Panc1 (cell line): ENCODE measurements at places on chromosomes 5 and 9. TPM values are rescaled to one million over a fixed set of nuclear protein-coding genes. Genes with fewer than 3 reads are reported as not detected.

DNA sequence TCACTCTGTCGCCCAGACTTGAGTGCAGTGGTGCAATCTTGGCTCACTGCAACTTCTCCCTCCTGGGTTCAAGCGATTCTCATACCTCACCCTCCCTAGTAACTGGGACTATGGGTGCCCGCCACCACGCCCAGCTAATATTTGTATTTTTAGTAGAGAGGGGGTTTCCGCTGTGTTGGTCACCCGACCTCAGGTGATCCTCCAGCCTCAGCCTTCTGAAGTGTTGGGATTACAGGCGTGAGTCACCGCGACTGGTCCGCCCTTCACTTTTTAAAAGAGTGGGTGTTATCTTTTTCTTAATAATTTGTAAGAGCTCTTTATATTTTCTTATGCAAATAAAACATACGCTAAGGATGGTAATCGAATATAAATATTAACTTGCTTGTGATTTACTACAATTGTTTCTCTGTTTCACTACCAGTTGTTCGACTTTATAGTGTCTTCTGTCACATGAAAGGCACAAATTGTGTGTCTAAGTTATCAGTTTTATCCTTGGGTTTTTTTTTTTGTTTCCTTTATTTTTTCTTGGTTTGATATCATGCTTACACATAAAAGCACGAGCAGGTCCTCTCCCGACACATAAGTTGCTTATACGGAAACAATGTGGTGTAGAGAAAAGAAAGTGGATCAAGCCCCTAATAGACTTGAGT lies 1.9 kb upstream of the GPBP1 start:
- DNase-seq = no peak

- no peak for DNase-seq
These were observed 14.4 kb downstream of the FREM1 start for GRCh38 chr9:14895806-14896205.

DNA sequence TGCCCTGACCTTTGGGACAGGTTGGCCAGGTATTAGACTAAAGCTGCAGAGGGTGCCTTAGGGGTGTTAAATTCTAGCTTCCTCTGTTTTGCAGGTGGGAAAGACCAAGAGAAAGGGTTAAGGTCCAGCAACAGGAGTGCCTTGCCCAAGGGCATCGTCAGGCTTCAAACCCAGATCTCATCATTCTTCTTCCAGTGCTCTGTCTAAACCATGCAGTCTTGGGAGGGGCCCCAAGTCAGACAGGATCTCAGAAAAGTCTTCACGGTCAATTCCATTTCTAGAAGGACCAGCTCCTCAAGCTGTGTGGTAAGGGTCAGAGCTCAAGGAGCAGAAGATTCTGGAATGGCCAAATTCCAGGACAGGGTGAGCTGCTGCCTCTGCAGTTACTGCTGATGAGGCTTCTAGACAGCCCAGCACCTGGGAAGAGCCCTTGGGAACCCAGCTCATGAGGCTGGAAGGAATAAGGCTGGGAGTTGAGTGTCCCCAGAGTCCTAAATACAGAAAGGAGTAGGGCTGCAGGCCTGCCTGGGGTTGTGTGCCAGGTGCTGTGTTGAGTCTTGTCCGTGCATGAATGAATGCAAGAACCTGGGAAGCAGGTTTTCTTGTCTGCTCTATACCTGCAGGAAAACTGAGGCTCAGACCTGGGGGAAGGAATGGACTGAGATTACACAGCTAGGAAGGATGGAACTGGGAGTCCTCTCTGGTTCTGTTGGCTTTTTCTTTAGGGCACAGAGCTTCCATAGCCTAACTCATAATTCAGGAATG lies 69.3 kb downstream of the WWC1 start:
- DNase-seq = no peak

GRCh38 chr9:4334410-4334813 lies 34.5 kb upstream of the GLIS3 start:
- DNase-seq = no peak

DNA sequence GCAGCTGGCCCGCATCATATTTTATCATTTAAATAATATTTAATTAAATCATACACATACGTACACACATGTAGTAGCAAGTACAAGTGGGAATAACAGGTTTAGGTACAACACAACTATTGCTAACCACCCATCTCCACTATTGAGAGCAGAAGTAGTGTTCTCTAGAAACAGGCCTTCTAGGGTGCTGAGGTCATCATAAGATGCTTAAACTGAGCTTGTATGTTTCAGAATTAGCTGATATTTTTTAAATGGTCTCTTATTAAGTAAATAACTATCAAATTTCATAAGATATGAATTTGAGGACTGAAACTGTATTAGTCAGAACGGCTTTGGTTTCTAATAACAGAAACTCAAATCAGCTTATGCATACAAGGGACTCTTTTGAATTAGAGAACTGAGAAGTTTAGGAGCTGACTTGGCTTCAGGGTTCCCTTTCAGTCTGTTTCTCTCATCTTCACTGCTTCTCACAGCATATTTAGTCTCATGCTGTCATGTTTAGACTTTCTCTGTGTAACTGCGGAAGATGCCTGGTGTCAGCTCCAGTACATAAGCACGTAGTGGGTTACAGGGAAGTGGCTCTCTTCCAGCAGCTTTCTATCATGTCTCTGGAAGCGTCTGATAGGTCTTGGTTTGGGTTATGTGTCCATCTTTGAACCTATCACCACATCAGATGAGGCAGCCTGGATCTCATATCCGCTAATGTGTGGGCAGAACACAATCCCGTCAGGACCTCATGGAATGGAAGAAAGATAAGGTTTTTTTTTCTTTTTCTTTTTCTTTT lies 25.0 kb upstream of the OCLN start:
- DNase-seq = no peak

DNA sequence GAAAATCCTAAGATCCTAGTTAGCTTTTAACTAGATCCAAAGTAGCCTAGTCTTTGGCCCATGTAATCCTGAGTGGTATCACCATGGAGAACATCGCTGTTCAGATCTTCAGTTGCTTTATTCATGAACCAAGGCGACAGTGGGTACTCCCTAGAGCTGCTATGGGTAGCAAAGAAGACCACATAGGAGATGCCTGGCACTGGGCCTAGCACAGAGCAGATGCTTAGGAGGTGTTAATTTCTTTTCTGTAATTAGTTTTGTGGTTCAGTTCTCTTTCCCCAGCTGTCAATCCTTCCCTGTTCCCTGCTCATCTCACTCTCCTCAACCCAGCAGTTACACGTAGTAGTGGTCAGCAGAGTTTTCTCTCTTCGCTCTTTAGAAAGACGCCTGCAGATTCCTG lies 9.3 kb downstream of the CAST start:
- DNase-seq = no peak

DNA sequence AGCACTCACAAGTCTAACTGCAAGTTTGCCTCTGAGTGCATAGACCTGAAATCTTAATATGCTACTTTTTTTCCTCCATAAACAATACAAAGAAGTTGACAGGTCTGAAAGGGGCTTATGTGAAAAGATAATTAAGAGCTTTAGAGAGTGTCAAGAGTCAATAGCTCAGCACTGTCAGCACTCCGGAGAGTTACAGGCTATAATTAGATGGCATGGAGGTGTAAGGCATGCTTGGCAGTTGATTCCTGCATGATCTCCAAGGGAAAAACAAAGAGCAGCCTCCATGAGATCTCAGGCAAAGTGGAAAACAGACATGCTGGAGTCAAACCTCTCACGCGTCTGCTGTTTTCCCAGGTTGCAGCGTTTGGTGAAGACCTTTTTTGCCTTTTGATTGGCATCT lies 468.7 kb downstream of the TLE4 start:
- no peak for DNase-seq

DNA sequence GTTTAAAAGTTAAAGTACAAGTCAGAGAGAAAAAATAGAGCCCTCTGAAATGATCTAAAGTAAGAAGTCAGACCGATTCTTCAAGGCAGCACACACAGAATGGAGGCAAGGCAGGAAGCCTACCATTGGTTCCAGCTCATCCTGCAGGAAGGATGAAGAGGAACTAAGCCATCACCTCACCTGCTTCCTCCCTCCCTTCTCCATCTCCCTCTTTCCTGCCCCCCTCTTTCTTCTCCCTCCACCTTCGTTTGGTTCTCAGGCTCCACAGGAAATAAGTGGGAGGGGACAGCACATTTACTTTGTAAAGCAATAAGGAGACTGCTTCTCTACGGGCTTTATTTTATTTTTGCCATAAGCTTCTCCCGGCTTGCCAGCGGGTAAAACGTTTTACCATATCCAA lies 213.4 kb downstream of the TRIM32 start:
- no peak for DNase-seq

NTRK2 gene
- 0.23 TPM for total RNA-seq

NSMF gene
- total RNA-seq = 40.0 TPM

DOCK8 gene
- total RNA-seq = 1.4 TPM
